Activated CD4-positive, alpha-beta T cell treated with anti-CD3 and anti-CD28 coated beads, Interleukin-2, amount 50 U/mL, for 4 hours (primary cell): ENCODE measurements at places on chromosomes 4 and X.
A peak's percentile ranks its signal among the peaks of the same experiment; 100 is the strongest.

GRCh38 chrX:111098874-111099273 is 2.9 kb downstream of the PAK3 start:
- peak; percentile 54 for DNase-seq

DNA sequence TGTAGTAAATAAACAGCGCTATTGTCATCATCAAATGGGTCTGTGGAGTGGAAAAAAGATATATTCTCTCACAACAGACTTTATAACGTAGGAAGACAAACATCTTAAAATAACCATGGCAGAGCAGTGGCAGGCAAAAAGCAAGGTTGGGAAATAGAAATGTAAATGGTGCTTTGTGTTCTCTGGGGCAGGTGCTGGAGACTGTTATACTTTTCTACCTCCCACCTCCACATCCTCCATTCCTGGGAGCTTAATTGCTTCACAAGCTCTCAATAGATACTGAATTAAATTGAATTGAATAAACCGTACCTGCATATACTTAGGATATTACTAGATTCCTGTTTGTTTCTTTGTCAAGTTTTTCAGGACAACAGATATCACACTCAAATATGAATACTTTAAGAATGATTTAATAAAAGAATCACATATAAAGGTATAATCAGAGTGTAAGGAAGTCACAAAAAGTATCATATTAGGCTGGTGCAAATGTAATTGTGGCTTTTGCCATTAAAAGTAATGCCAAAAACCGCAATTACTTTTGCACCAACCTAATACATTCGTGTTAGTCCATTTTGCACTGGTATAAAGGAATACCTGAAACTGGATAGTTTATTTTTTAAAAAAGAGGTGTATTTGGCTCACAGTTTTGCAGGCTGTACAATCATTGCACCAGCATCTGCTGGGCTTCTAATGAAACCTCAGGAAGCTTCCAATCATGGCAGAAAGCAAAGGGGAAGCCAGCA is 367.3 kb downstream of the GRIA2 start:
- DNase-seq, result no peak

DNA sequence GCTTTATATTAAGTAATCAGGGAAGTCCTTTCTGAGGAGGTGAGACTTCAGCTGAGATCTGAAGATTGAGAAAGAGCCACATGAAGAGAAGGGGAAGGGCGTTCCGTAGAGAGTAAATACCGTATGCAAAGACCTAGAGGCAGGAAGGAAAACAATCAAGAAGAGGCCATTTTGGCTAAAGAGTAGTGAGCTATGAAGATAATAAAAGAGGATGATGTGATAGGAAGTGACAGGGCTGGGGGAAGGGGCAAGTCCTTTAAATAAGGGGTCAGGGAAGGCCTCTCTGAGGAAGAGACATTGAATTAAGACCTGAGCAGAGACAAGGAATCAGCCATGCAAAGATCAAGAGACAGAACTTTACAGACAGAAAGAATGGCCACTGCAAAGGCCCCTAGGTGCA is 86.2 kb downstream of the ZIC3 start:
- no peak for DNase-seq

- no peak for DNase-seq
Observed at GRCh38 chr4:150855981-150856510, 159.0 kb downstream of the LRBA start.

DNA sequence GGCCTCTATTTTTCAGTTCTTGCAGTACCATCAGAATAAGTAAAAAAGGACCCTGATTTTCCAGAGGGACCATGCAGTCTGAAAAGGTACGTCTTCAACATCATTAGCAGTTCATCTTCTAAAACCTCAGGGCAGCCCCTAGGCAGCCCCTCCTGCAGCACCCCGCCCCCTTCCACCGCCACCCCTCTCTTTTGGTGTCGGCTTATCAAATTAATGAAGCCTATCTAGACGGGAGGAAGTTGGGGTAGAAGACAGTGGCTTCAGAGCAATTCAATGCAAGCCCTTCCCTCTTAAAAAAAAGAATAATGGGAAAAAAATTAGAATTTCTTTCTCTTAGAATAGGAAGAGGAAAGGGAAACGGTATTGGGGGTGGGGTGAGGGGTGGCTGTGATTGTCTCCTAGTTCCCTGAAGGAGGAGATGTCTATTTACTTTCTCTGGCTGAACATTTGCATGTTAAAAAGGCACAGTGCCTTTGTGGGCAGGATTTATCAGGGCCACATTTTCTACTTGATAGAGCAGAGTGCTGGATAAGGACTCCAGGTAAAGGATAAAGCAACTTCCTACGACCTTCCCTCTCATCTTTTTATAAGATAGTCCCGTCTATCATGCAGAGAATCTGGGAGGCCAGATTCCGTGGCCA is 159.4 kb downstream of the MGST2 start:
- no peak for DNase-seq

- DNase-seq, result no peak
Observed at GRCh38 chrX:20414762-20415445, 148.2 kb upstream of the RPS6KA3 start.

DNA sequence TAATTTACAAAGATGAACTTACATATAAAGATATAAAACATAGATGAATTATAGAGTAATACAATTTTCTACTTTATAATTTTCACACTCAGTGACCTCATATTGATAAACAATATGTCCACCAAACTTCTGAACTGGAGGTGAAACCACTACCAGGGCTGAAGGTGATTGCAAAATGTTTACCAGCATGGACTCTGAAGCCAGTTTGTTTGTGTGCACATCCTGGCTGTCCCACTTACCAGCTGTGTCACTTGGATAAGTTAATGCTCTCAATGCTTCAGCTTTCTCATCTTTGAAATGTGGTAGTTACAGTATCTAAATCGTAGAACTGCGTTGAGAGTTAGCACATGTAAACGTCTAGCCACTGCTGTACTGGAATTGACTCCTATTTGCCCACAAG is 392.6 kb downstream of the HNRNPD start:
- no peak for DNase-seq

DNA sequence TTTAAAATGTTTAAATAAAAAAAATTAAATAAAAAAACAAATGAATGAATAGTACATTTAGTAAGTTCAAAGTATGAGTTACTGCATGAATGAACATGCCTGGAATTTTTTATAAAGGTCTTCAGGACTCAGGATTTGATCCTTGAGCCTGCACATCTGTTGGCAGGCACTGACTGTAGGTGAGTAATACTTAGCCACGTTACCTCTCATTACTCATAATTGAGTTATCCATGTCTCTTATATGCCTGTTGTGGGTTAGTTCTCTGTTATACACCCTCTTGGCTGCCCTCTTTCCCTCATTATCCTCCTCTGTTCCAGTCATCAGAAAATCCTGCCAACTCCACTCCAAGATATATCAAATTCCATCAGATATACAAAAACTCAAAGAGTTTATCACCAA is 276.0 kb downstream of the FBXW7 start:
- no peak for DNase-seq

DNA sequence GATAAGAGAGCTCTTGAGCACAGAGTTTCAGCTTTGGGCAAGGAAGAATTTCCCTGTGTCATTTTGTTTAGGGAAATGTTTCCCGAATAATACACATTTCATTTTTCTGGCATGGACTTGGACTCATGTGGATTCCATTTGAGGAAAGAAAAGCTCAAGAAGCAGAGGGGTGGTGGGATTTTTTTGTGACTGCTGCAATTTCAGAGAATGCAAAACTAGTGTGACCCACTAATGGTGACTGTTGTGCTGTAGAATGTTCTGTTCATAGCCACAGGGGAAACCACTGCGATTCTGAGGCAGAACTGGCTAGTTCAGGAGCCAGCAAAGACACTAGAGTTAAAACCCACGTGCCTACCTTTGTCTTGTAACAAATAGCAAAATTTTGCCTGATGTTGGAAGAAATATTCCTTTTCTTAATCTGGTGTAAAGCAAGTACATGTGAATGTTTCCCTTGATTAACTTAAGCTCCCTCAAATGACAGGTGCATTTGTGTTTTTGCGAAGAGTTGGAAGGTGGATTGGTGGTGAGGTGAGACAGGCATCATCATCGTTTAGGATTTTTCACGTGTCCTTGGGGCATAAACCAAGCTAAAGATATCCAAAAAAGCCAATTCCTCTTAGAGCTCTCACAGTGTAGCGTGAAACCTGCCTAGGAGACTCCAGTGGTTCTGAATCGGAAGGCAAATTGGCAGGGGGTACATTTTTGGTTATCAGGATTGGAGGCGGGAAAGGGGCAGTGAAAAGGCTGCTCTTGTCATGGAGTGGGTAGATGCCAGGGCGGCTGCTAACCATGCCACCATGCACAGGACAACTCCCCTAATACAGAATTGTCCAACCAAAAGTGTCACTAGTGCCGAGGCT is 38.0 kb upstream of the FAM9C start:
- no peak for DNase-seq

DNA sequence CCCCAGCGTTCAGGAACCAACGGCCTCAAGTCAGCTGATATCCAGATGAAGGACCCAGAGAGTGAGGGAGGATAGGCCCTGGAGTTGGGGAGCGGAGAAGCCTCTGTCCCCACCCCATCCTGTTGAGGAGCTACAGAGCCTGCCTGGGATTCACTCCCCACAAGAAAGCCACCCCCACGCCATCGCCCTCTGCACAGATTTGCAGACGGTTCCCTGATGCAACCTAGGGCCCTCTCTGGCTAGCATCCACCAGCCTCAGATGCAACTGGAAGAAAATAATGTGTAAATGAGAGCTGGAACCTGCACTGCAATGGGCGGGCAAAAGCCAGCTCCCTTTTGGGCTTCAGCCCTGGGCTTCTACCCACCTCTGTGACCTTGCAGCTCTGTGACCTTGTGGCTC is 185.6 kb downstream of the BCOR start:
- DNase-seq, result no peak

GRCh38 chr4:166077782-166078181 is 204.7 kb downstream of the TLL1 start:
- DNase-seq, result no peak

DNA sequence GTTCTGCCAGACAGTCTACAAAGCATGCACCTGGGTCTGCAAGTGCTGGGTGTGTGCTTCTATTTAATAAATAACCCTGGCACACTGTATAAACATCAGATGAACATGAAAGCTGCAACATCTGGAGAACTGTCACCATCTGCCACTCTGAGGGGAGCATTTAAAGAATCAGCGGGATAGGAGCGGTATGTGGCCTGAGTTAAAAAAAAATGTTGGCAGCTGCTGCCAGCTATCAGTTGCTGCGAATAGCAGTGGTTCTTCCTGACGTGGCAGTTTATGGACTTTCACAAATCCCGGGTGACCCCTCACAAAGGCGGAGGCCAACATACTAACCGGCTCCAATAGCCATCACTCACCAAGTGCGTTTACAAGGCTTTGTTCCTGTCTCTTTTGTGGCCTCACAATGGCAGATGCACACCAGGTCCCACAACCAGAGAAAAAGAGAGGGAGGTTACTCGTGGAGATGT is 95.1 kb downstream of the RASL11B start:
- DNase-seq, result no peak

GRCh38 chr4:128310266-128310697 is 22.7 kb upstream of the PGRMC2 start:
- no peak for DNase-seq

DNA sequence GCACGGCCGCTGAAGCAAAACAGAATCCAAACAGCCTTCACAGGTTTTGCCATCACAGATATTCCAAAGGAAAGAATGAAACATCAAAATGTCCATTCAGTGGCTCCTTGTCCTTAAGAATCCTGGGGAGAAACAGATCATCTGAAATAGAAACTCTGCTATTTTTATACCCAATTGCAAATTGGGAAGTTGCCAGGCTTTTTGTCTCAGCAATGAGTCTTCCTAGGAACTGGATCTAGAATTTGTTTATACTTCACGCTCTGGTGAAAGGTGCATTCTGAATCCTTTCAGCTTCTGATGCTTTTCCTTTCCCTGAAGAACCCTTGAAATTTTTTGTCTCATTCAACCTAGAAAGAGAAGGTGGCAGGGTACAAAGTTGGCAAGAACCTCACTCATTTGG is 218.9 kb downstream of the FBXW7 start:
- DNase-seq, result no peak

DNA sequence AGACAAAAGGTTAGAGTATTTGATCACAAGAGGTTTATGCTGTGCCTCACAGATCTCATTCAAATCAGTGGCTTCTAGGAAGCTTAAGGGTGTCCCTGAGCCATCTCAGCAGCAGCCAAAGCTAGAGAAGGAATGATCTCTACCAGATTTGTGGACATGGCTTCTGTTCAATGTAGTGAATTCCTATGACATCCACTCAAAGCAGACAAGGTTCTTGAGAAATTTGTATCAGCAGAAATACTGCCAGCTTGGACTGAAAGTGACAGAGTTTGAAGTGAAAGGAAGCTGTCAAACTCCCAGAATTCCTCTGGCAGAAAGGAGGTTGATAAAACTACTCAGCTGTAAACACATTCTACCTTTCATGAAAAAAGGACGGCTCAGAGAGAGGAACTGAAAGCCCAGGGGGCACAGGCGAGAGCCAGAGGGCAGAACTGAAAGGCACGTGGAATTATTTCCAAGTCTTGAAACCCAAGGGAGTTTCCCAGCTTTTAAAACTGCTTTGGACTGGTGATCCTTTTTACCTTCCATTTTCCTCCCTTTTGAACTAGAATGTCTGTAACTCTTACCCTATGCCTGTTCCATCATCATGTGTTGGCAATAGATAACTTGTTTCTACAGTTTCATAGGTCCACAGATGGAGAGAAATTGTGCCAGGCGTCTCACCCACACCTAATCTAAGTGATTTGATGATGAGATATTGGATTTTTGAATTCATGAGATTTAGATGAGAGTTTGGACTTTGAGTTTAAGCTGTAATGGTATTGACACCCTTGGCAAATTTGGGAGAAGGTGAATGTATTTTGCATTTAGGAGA is 14.5 kb upstream of the MED14 start:
- no peak for DNase-seq

- no peak for DNase-seq
Observed at GRCh38 chrX:113959912-113960626, 623.8 kb upstream of the HTR2C start.

DNA sequence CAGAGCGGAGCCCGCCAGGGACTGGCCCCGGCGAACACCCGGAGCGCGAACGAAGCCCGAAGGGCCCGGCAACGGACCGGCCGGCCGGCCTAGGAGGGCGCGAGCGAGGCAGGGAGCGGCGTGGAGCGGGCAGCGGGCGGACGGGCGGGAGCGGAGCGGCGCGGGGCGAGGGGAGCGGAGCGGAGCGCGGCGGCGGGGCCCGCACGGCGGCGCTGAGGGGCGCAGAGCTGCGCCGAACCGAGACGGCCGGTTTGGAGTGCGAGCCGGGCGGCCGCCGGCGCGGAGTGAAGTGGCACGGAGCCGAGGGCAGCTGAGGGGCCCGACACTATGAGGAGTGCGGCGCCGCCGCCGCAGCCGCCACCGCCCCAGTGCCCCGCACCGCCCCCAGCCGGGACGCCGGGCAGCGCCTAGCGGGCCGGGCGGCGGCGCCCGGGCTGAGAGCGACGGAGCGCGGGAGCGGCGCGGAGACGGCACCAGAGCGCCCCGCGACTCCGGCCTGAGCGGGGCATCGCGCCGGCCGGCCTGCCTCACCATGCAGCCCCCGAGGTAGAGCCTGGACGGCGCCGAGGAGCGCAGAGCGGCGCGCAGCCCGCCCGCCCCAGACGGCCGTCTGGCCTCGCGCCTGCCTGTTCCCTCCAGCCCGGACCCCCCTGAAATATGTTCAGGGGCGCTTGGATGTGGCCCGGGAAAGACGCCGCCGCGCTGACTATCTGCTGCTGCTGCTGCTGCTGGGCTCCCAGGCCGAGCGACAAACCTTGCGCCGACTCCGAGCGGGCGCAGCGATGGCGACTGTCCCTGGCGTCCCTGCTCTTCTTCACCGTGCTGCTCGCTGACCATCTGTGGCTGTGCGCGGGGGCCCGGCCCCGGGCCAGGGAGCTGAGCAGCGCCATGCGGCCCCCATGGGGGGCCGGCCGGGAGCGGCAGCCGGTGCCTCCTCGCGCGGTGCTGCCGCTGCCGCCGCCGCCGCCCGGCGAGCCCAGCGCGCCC is 793 bp downstream of the NALF2 start:
- DNase-seq, result no peak

- DNase-seq, result no peak
Observed at GRCh38 chr4:19776021-19776459, 475.7 kb upstream of the SLIT2 start.
